Natural killer cell (primary cell): ENCODE measurements at places on chromosomes 2 and 18. TPM values are rescaled to one million over a fixed set of nuclear protein-coding genes. Genes with fewer than 3 reads are reported as not detected.

DNA sequence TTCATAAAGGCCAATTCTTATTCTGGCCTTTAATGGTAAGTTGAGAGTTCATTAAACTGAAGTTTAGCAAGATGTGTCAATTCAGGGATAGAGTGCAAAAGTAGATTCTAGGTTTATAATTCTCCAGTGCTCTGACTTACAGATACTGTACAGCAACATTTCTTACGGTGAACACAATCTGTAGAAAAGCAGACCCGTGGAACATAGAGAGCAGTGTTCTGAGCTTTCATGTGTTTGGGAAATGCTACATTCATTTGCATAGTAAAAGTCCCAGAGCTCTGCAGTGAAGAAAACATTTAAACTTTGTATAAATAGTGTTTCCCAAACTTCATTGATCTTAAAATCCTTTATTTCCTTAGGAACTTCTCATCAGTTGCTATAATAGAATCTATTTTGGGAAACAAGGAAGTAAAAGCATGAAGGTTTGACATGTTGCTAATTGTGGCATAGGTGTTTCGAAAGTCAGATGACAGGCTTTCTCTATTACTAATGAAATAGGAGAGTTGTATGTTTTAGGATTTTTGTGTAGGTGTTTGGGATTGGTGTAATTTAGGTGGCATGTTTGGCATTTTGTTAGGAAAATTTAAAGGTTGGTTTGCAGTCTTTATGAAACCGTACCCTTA is 138.2 kb downstream of the ASXL3 start:
- no peak for DNase-seq

The TRPM8 gene
- total RNA-seq = not detected

- DNase-seq = no peak
These were observed 62.9 kb downstream of the RPL31 start for GRCh38 chr2:101064868-101065549.

The ONECUT2 gene
- not detected for total RNA-seq

DNA sequence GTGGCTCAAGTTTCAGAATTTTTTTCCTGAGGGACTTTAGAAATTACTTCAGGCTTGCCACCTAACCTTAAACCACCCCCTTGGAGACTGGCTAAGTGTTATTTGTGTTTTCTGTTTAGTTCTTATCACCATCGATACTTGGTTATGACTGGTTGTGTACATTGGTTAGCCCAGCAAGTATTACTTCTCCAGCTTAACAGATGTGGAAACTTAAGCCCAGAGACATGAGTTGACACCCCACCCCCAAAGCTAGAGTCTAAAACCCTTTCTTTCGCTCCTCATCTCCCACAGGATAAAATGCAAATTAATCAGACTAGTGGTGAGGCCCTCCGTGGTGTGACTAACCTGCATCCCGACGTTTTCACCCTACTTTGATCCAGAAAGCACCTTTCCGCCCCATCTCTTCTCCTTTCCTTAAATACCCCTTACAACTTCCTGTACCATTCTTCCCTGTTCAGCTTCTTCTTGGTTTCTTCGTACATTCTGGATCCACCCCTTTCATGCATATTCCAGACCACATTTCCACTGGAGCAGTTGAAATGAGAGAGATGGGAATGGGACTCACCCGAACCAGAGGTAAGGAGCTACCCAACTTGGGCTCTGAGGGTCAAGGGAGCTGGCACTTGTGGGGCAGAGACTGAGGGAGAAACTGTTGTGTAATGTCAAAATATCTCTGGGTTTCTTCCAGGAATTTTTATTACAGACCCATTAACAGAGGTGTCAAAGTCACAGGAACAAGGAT is 819 bp upstream of the MAP3K2 start:
- no peak for DNase-seq

The TNS1 gene
- total RNA-seq = 3.0 TPM

The TYMS gene
- total RNA-seq = 7.8 TPM

- DNase-seq = no peak
These were observed 167.1 kb upstream of the PKDCC start for GRCh38 chr2:41880561-41881243.

The GULP1 gene
- total RNA-seq = not detected

GRCh38 chr2:99544608-99545007 is 54.8 kb upstream of the REV1 start:
- no peak for DNase-seq

GRCh38 chr2:172351586-172351985 is 75.8 kb upstream of the ITGA6 start:
- DNase-seq = no peak
